ENCODE measurements at places on chromosomes 5 and 9.

GRCh38 chr9:136978073-136978864 is 965 bp downstream of the PTGDS start:
- no peak for DNase-seq

DNA sequence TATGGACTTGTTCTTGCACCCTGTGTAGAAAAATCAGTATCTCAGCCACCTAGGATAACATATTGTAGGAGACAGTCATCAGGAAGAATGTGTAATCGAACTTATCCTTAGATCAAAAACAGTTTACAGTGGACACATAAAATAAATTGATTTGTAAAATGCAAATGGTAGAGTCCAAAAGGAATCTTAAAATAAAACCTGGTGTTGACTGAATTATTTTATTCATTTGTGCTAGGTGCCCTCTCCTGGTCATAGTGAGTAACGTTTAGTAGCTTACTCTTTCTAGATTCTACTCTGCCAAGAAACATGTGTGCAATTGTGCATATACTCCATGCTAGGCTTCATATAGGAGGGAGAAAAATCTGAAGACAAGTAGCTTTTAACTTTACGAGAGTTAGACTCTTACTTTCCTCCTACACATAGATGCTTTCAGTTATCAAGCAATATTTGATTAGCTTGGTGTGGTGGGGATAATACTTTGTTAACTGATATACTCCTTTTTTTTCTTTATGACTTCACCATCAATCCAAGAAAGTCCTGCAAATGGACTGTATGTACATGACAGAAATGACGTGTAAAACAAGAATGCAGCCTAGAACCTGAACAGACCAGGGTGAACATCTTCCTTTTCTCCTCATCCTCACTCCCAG is 23.7 kb upstream of the LOX start:
- no peak for DNase-seq

GRCh38 chr5:173334808-173335207 is 6.6 kb upstream of the STC2 start:
- no peak for DNase-seq

DNA sequence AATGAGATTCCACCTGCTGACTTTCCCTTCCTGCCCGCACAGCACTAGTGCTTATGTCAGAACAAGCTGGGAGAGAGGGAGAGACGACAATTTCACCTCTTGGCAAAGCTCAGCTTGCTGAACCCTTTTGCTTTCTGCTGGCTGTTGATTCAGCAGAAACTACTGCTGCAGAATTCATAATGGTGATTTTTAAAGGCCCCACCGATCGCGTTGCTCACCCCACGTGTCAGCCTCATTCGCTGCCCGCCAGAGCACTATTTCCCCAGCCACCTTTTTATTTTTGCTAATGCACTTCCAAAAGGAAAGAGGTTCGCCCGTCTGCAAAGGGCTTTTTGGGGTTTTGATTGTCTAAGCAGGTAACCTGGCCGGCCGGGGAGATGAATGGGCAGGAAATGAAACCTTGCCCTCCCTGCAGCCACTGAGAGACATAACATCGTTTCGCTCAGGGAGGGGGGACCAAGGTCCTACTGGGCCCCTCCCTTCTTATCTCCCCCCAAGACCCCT is 1.3 kb downstream of the PPP2R2B start:
- DNase-seq = no peak

DNA sequence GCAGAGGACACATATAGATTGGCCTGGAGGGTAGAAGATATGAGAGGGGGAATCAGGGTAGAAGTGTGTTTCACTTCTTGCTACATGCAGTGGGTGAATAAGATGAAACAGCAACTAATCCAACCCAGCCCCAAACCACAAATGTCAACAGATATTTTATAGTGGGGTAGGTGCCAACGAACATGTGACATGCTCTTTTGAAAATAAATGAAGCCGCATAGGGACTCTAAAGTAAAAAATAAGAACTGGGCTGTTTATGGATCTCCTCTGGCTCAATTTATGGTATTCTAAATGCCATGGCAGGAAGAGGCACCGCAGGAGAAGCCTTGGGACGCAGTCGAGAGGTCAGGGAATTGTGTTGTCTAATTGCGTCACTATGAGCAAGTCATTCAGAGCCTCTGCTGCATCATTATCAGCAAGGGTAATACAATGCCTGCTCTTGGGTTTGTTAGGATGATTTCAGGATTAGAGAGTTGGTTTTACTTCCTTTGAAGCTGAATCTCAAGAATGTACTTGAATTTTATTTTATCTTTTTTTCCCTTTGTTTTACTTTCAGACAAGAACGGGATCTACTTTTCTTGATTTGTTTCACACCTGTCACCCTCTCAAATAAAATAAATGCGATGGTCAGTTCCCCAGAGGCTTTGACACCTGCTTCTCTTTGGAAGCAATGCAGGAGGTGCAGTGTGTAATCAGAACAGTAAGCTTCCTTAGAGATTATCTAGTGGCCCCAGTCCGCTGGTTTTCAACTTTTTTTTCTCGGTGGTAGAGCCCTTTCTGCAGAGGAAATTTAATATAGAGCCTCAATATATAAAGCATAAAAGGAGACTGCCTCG is 375.6 kb upstream of the CLINT1 start:
- DNase-seq = peak; percentile 20

- DNase-seq = no peak
These were observed 125.5 kb downstream of the DCP2 start for GRCh38 chr5:113102121-113102531.

DNA sequence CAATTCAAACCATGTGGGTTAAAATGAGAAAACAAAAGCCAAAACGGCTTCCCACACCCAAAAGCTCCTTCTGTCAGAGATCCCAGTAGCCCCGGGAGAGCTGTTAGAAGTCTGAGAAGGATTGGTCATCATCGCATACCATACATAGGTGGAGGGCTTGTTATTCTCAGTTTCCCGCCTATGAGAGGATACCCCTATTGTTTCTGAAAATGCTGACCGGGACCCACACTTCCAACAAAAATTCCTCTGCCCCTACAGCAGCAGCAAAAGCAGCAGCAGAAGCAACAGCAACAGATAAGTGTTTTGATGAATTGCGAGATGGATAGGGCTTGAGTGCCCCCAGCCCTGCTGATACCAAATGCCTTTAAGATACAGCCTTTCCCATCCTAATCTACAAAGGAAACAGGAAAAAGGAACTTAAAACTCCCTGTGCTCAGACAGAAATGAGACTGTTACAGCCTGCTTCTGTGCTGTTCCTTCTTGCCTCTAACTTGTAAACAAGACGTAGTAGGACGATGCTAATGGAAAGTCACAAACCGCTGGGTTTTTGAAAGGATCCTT is at the start of gene TEK:
Gene TEK (plus strand): TSS at position 245 of the 561 bp plus-strand sequence. CDS start 366 bp downstream, outside the sequence.
- DNase-seq = no peak

DNA sequence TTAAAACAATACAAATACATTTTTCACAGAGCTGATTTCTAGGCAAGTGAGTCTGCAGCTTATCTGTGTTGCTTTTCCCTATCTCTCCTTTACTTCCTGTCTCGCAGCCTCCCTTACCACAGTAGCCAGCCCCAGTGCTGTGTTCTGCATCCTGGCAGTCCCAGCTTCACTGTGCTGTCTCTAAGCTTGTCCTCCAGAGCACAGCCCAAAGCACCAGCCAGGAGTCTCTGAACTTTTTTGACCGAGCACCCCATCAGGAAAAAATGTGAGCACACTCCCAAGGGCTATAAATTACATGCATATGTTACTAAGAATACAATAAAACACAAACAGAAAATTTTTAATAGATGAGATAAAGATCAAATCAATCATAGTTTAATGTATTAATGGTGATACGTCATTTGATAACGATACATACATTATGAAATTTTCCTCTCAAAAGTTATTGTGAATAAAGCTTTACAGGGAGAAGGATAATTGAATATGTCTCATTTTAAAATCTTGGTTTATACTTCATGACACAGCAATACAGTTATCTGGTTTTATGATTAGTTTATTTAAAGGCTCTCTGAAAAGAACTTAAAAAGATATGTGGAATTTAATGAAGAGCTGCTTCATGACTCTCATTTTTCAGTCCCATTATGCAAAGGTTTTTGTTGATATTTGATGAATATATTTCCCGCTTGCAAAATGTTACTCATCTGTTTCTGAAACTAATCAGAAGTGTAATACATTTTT is 7.3 kb upstream of the RHOBTB3 start:
- DNase-seq = no peak

GRCh38 chr5:170484847-170485615 is 18.8 kb upstream of the KCNIP1 start:
- no peak for DNase-seq

GRCh38 chr5:1312993-1313833 is 18.3 kb upstream of the TERT start:
- no peak for DNase-seq

GRCh38 chr9:19232823-19233194 is 2.3 kb downstream of the DENND4C start:
- no peak for DNase-seq

DNA sequence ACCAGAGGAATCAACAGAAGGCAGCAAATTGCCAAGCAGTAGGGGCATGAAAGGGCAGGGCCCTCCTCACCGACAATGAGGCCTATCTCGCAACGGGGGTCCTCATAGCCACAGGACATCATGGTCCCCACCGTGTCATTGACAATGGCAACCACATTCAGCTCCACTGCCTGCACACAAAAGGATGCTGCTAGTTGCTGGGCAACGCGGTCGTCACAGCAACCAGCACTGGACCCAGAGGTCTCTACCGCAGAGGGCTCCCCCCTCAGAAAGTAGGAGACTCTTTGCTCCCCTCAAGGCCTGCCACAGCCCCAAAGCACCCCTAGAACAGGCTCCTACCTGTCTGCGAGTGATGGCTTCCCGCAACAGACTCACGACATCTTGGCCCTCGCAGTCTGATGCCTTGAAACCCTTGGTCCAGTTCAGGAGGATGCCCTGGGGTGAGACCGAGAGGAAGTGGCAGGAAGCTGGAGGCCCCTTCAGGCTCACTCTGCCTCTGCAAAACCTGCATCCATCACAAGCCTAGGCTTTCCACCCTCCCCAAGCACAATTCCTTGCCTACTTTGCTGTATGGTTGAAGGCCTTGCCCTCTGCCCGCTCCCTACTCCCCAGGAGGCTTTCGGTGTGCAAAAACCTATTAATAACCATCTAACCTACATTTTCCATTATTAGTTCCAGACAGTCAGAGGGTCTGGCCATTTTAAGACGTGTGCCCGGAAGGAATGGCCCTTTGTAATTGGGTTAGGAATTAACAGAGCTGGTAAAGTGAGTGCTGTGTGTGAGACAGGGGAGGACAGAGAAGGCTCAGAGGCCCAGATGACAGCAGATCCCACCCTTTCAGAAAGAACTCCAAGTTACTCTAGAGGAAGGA is 15.2 kb downstream of the HK3 start:
- no peak for DNase-seq

- DNase-seq = no peak
These were observed 229.1 kb downstream of the PJA2 start for GRCh38 chr5:109180668-109181067.

DNA sequence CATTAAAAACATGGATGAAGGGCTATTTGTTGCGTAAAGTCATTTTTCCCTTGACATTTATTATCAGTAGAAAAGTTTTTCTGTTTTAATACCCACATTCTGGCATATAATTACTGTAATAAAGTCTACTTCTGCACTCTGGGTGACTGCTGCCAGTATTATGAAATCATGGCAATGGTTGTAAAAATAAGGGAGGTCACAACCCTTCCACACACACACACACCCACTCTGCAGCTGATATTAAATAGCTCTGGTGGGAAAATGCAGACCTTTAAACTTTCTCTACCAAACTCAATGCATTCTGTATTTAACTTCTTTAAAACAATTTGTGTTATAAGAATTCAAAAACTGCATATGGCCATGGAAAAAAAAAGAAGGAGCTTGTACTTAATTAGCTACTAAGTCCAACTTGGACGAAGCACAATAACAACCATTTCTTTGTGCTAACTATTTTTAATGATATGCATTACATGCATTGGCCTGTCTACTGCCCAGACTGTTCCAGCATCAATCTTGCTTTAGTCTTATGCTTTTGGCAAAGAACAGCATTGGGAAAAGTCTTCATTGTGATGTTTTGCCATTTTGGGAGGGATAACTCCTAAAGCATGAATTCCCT is 137.6 kb upstream of the MAP3K1 start:
- no peak for DNase-seq

DNA sequence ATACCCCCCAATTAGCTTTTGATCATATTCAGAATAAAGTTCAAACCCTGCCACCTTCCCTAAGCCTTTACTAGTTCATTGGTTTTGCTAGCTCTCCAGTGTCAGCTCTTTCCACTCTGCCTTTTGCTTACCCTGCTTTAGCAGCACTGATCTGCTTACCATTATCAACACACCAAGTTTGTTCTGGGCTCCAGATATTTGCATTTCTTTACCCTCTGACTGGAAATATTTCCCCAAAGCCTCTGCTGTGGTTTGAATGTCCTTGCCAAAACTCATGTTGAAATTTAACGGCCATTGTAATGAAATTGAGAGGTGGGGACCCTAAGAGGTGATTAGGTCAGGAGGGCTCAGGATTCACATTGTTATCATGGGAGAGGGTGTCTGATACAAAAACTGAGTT is 99.5 kb downstream of the GCNT1 start:
- DNase-seq = no peak

DNA sequence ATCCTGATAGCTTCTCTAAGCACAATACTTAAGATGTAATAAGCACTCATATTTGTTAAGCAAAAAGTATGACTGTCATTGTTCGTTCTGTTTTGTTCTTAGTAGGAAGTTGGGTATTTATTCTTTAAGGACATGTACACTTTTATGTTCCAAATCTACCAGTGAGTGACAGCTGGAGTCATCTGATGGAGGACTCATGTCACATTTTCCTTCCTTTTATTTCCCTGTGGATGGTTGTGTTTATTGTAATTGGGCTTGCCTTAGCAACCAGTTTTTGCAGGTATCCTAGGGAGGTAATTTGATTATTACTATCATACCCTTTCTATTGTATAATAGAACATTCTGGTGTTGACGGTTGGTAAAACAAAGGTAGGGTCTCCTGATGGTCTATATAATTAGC is 145.7 kb downstream of the ZSWIM6 start:
- no peak for DNase-seq

DNA sequence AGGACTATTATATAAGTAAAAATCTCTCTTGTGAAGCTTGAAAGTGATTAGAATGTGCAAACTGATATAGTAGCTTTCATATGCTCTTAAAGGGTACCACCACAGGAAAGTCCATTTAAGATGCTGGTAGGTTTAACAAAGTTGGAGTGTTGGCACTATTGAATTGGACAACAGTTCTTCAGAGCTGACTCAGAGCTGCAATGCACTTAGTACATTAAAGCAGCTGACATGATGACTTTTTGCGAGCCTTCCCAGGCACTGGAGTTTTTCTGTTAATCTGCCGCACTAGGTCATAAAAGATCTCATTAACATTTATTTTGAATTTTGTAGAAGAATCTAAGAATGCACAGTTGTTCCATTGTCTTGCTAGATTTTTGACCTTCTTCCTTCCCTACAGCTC is 243.8 kb downstream of the ADAMTSL1 start:
- DNase-seq = no peak

DNA sequence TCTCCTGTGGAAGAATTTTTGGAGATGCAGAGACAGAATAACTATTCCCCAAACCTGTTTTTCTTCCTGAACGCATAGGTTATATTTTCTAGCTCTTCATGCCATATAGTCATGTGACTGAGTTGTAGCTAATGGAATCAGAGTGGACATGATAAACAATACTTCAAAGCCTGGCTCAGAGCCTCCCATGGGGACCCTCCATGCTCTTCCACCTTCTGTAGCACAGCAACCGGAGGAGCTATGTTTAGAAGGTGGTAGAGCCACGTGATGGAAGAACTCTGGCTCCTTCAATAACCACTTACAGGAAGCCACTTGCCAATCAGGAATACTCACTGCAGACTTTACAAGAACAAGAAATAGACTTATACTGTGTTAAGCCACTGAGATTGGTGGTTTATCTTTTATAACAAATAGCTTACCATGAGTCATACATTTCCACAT is 39.2 kb downstream of the NADK2 start:
- peak; percentile 67 for DNase-seq

GRCh38 chr5:126081209-126081608 is 342.0 kb upstream of the GRAMD2B start:
- no peak for DNase-seq
